ENCODE measurements at places on chromosomes 12 and 14. TPM values are rescaled to one million over a fixed set of nuclear protein-coding genes. Genes with fewer than 3 reads are reported as not detected.

The FOXG1 gene
- total RNA-seq = not detected

GRCh38 chr12:666766-667308 is 3.6 kb upstream of the NINJ2 start:
- DNase-seq = peak; percentile 74
- peak overlapping the region; percentile 95 for H3K27ac ChIP-seq
- peaks cover 70% of the 10 kb centered on the region for H3K4me1 ChIP-seq
- peaks cover 5% of the 10 kb centered on the region for H3K36me3 ChIP-seq
- H3K4me3 ChIP-seq = peak overlapping the region; percentile 69
- H3K27me3 ChIP-seq = no peaks in the 10 kb centered on the region

GRCh38 chr14:50523271-50524041 is 8.9 kb downstream of the MAP4K5 start:
- H3K27ac ChIP-seq = peak overlapping the region; percentile 65
- no peaks in the 10 kb centered on the region for H3K27me3 ChIP-seq
- peaks cover 44% of the 10 kb centered on the region for H3K4me1 ChIP-seq
- no peak for DNase-seq
- H3K4me3 ChIP-seq = peak overlapping the region; percentile 36

- H3K27ac ChIP-seq = no peak overlapping the region
- H3K4me3 ChIP-seq = no peak overlapping the region
- H3K36me3 ChIP-seq = no peaks in the 10 kb centered on the region
- no peaks in the 10 kb centered on the region for H3K4me1 ChIP-seq
- no peak for DNase-seq
Measured at GRCh38 chr14:100844846-100845245, 18.9 kb downstream of the MEG3 start.

DNA sequence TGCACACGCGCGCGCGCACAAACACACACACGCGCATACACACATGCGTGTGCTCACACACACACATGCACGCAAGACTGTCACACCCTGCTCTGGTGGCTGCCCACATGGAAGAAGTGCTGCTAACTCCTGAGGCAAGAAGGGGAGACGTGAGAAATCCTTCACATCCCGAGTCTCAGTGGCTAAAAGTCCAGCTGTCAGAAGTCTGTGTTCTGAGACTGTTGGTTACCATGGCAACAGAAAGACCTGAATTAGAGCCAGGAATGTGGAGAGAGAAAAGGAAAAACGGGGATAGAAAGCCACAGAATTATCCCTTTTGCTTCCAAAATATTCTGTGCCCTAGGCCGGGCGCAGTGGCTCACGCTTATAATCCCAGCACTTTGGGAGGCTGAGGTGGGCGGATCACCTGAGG is 71.2 kb downstream of the PPFIBP1 start:
- no peak overlapping the region for H3K4me3 ChIP-seq
- peaks cover 2% of the 10 kb centered on the region for H3K4me1 ChIP-seq
- DNase-seq = no peak
- peaks cover 15% of the 10 kb centered on the region for H3K36me3 ChIP-seq
- H3K27ac ChIP-seq = no peak overlapping the region

The B3GNT4 gene
- 1.0 TPM for total RNA-seq

DNA sequence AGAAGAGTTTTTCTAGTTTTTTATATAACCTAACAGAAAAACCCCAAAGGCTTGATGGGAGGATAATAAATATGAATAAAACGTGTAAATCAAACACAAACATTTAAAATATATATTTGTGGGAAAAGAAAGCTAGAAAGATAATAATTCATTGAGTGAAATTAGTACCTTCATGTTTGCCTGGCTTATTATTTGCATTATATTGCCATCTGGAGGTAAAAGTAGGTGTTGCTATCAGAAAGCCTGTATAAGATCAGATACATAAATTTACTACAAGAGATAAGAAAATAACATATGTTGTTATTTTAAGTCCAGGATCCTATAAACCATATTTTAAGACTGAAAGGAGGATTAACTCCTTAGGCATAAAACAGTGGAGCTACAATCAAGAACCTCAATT is 77.7 kb downstream of the NTS start:
- H3K27ac ChIP-seq = no peak overlapping the region
- no peak for DNase-seq
- H3K4me3 ChIP-seq = no peak overlapping the region
- no peaks in the 10 kb centered on the region for H3K36me3 ChIP-seq
- H3K4me1 ChIP-seq = no peaks in the 10 kb centered on the region

The GDF3 gene
- total RNA-seq = not detected

GRCh38 chr12:93056971-93057535 is 128.0 kb upstream of the EEA1 start:
- H3K27me3 ChIP-seq = peaks cover 23% of the 10 kb centered on the region
- H3K36me3 ChIP-seq = no peaks in the 10 kb centered on the region
- no peak overlapping the region for H3K27ac ChIP-seq
- H3K4me3 ChIP-seq = no peak overlapping the region

GRCh38 chr14:58401587-58401986 is 5.9 kb downstream of the TOMM20L start:
- no peak for DNase-seq
- peaks cover 2% of the 10 kb centered on the region for H3K4me1 ChIP-seq
- no peak overlapping the region for H3K4me3 ChIP-seq
- H3K27me3 ChIP-seq = no peaks in the 10 kb centered on the region
- peaks cover 6% of the 10 kb centered on the region for H3K36me3 ChIP-seq

DNA sequence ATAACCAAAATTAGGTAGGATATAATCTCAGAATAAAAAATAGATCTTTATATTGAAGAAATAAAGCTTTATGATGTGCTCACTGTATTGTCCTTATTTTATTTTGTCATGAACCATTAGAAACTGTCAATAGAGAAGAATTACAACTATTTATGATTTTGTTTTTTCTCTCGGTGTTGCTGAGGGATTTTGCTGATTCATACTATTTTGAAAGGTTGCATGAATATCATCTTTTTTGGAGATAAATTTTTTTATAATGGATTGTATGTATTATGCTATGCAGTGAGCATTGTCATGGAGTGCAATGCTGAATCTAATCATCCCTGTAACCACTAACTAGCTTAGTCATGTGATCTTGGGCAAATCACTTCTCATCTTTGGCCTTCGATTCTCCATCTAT is 15.0 kb downstream of the SLC39A9 start:
- no peak overlapping the region for H3K27ac ChIP-seq
- H3K4me3 ChIP-seq = no peak overlapping the region
- H3K27me3 ChIP-seq = no peaks in the 10 kb centered on the region
- peaks cover 12% of the 10 kb centered on the region for H3K36me3 ChIP-seq
- DNase-seq = no peak
- peaks cover 3% of the 10 kb centered on the region for H3K4me1 ChIP-seq

DNA sequence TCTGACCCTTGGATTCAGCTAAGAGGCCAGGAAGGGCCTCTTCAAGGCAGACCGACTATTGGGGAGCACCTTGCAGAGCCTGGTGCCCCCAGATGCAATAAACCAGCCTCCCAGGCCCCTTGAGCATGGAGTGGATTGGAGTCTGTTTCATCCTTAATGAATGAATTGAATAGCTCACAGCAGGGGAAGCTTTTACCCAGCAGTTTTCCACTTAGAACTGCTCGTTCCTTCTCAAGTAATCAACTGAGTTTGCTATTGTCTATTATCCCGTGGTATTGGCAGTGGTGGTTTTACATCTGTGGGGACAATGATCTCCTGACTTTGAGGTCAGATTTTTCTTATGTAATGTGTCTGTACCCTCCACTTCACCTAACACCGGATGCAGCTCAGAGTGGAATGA is 197.6 kb downstream of the AACS start:
- H3K27ac ChIP-seq = no peak overlapping the region
- DNase-seq = no peak
- H3K4me1 ChIP-seq = no peaks in the 10 kb centered on the region
- no peaks in the 10 kb centered on the region for H3K27me3 ChIP-seq

DNA sequence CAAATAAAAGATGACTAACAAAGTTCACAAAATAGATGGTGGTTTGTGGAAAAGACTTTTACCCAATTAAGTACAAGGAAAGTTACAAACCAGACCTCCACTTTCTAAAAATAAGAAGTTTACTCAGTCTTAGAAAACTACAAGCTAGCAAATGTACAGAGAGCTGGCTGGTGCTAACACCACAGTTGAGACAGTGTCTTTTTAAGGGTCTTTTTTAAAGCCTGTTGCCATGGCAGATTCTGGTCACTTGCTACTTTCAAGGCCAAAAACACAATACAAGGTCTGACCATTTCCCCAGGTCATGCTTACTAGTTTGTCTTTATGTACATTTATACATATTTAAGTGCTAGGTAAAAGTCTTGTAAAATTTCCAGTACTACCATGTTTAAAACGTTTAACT is 2.4 kb downstream of the BTG1 start:
- H3K27ac ChIP-seq = peak overlapping the region; percentile 96
- H3K36me3 ChIP-seq = peaks cover 73% of the 10 kb centered on the region
- H3K27me3 ChIP-seq = no peaks in the 10 kb centered on the region

GRCh38 chr12:101074940-101075680 is 134.9 kb downstream of the SLC5A8 start:
- H3K4me3 ChIP-seq = no peak overlapping the region
- H3K36me3 ChIP-seq = no peaks in the 10 kb centered on the region

The OR6C2 gene
- total RNA-seq = not detected

The ALKBH2 gene
- total RNA-seq = 46.2 TPM

DNA sequence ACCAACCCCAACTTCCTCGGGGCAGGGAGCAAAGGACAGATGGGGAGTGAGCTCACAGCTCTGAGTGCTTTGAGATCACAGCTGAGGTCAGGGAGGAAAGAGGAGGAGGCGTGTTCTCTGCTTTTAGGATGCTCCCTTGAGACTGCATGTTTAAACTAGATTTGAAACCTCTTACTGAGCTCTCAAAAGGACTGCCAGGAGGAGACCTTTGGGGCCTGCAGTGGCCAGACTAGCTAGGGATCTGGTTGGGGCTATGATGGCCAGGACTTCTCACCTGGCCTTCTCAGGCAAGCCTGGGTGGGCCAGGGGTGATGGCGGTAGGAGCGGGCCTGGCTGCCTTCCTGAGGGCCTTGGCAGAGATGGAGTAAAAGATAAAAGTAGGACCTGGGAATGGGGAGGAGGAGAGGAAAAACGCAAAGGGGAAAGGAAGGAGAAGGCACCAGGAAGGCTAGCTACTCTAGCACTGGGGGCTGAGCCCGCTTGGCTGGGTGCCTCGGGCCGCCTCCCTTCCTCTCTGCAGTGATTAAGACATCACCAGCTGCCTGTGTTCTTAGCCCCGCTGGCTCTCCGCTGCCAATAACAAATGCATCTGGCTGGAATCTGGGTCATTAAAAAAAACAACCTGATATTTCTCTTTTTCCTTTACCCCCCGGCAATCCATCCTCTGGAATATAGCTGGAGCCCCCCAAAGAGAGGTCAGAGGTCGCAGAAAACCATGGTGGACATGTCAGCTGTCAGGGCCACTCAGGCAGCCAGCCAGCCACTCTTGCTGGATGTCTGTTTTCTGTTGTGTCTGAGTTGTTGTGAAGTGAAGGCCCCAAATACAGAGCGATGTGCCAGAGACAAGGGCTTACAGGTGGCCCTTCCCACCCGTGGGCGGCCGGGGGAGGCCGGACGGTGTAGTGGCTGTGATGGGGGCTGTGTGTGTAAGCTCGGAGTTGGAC is 141.3 kb downstream of the TSPAN9 start:
- DNase-seq = no peak
- H3K4me3 ChIP-seq = no peak overlapping the region
- H3K27ac ChIP-seq = no peak overlapping the region
- H3K27me3 ChIP-seq = peaks cover 1% of the 10 kb centered on the region
- no peaks in the 10 kb centered on the region for H3K4me1 ChIP-seq

DNA sequence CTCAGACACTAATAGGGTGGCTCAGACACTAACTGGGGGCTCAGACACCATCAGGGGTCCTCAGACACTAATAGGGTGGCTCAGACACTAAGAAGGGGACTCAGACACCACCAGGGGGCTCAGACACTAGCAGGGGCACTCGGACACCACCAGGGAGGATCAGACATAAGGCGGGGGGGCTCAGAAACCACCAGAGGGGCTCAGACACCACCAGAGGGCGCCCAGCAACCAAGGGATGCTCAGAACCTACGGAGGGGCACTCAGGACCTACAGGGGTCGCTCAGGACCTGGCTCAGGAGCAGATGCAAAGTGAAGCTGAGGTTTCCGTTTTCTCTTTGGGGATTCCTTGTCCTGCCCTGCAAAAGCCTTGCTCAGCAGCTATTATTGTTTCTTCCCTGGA is 448.5 kb downstream of the TMEM121 start:
- H3K27ac ChIP-seq = no peak overlapping the region
- no peaks in the 10 kb centered on the region for H3K36me3 ChIP-seq
- peaks cover 3% of the 10 kb centered on the region for H3K4me1 ChIP-seq
- peak; percentile 85 for DNase-seq
- peaks cover 10% of the 10 kb centered on the region for H3K27me3 ChIP-seq
- no peak overlapping the region for H3K4me3 ChIP-seq

- peaks cover 18% of the 10 kb centered on the region for H3K36me3 ChIP-seq
- H3K27me3 ChIP-seq = no peaks in the 10 kb centered on the region
- H3K4me1 ChIP-seq = peaks cover 39% of the 10 kb centered on the region
- peak overlapping the region; percentile 67 for H3K4me3 ChIP-seq
Measured at GRCh38 chr14:50520947-50521815, 11.2 kb downstream of the MAP4K5 start.

The BBS10 gene
- 3.8 TPM for total RNA-seq

DNA sequence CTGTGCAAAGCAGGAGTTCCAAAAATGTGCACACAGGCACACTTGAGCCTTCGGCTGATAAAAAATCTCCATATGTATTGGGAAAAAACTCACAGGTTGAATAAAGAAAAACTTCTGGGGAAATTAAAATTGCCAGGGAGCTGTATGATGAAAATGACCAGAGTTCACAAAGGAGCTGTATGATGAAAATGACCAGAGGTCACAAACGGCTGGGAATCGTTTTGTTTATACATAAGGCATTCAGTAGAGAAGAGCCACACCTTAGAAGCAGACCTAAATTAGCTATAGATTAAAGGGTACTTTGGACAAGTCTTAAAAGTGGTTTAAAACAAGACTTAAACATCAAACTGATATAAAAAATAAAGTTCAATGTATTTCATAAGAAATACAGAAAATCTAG is 251.7 kb upstream of the TMEM132C start:
- H3K27me3 ChIP-seq = no peaks in the 10 kb centered on the region
- DNase-seq = no peak
- no peak overlapping the region for H3K27ac ChIP-seq
- no peaks in the 10 kb centered on the region for H3K4me1 ChIP-seq

DNA sequence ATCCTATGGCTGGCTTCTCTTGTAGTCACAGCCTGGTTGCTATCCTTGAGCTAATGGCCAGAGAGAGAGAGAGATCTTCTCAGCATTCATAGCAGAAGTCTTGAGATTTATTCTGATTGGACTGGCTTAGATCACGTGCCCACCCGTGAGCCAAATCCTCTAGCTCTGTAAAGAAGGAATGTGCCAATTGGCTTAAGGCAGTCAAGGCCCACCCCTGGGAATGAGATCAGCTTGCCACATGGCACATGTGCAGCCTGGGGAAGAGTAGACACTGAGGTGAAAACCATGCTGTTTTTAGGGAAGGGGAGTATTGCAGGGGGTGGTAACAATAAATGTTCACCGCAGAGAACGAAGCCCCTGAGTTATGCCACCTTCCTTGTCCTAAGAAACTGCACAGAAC is 36.3 kb downstream of the PLEKHG7 start:
- H3K27ac ChIP-seq = no peak overlapping the region
- H3K36me3 ChIP-seq = no peaks in the 10 kb centered on the region
- no peak for DNase-seq
- H3K4me1 ChIP-seq = no peaks in the 10 kb centered on the region

Data from activated CD4-positive, alpha-beta T cell treated with anti-CD3 and anti-CD28 coated beads, Interleukin-2, amount 10 ng/mL, durations not matched to agents 24 days and 14 days (primary cell).